ENCODE measurements at places on chromosomes 6 and 20.

DNA sequence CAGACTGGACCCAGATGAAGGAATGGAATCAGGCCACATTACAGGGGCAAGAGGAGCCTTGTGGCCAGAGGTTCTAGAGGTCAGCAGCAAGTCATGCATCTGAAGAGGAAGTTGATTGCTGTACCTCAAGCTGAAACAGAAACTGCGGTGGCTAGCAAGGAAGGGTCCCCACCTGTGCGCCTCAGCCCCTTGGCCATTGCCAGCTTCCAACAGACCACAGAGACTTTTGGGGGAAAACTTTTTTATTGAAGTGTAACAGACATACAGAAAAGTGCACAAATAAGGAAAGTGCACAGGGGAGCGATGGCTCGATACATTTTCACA lies 26.8 kb upstream of the SLC9A8 start:
- DNase-seq, result peak; percentile 58

- DNase-seq, result peak; percentile 43
Observed at GRCh38 chr6:45473121-45473993, 95.6 kb upstream of the SUPT3H start.

GRCh38 chr6:81727876-81728517 lies 24.5 kb downstream of the TENT5A start:
- no peak for DNase-seq

GRCh38 chr6:79671600-79672266 lies 40.6 kb downstream of the SH3BGRL2 start:
- no peak for DNase-seq

DNA sequence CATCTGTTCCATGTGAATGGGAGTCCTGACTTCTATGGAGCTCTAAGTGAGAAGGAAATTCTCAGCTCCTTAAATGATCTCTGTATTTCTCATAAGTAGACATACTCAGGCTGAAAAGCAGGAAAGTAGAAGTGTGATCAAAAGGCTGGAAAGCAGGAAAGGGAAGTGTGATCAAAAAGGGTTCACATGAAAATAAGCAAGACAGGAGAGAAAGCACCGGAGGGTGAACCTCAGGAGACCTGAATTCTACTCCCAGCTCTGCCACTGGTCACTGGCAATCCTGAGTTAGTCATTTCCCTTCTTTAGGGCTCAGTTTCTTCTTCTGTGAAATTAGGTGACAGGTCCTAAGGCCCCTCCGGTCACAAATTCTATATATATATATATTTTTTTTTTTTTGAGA lies 55.5 kb upstream of the TRERF1 start:
- peak; percentile 16 for DNase-seq

DNA sequence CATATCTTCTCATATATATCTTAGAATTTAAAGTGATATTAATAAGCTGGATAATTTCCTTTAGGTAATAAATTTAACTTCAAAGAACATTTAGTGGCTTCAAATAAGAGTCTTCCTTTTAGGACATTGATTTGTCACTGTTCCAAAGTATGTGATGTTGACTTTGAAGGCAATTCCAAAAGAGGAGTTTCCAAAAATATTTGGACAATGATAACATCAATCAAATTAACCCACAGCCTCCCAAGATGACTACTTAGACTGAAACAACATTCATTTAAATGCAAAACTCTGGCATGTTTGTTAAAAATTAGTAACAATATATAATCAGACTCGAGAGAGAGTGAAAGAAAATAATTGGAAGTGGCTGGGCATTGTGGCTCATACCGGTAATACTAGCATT lies 211.1 kb downstream of the OGFRL1 start:
- no peak for DNase-seq

- DNase-seq, result peak; percentile 99
Observed at GRCh38 chr20:46011631-46012482, 3.1 kb downstream of the MMP9 start.

- no peak for DNase-seq
Observed at GRCh38 chr6:34021554-34022190, 124.2 kb downstream of the GRM4 start.

DNA sequence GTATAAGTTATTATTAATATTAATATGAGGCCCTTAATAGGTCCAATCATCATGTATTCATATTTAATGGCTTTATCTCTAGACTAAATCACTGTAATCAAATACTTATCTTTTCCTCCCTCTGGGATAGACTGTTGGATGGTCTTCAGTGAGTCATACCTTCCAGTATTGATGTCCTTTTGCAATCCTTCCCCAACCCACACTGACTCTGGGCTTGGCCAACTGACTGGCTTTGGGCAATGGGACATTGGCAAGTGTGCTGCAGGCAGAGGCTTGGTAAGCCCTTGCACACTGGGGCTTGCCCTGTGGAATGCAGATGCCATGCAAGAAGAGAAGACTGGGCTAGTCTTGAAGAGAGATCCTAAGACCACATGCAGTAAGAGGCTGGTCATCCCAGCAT lies 136.6 kb downstream of the CCDC170 start:
- no peak for DNase-seq

- peak; percentile 59 for DNase-seq
Observed at GRCh38 chr6:158158123-158158522, 9.9 kb downstream of the SERAC1 start.

DNA sequence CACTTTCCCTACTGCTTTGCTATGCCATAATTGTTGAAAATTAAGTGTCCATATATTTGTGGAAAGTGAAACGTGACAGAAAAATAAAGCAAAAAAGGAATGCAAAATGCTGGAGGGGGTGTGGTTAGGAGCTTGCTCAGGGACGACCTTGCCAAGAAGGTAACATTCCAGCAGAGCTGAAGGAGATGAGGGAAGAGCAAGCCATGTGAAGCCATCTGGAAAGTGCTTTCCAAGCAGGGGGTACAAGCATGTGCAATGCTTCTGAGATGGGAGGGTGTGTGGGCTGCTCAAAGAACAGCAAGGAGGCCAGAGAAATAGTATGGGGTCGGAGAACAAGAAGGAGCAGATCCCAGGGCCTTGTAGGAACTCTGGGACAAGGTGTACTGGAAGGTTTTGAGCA lies 161.7 kb downstream of the ISM1 start:
- no peak for DNase-seq

GRCh38 chr6:80956898-80957297 lies 795.6 kb downstream of the TENT5A start:
- DNase-seq, result no peak

- no peak for DNase-seq
Observed at GRCh38 chr6:85516168-85516567, 66.3 kb downstream of the NT5E start.

- DNase-seq, result no peak
Observed at GRCh38 chr6:72218125-72218524, 331.8 kb downstream of the RIMS1 start.

DNA sequence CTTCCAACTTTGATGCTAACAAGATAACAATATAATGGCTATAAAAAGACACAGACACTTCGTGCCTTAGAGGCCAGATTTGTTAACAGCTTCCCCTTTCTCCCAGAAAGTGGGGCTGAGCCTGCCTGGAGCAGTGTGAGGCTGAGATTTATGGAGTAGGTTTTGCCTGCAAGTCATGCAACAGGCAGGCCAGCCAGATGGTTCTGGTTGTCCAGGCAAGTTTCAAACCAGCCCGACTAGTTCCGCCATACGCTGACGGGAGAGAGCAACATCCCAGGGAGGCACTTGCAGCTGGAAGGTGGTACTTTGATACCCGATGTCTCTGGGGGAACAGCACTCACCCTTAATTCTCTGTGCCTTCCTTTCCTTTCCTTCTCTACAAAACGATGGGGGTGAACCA lies 81.3 kb upstream of the NAA20 start:
- DNase-seq, result peak; percentile 57

DNA sequence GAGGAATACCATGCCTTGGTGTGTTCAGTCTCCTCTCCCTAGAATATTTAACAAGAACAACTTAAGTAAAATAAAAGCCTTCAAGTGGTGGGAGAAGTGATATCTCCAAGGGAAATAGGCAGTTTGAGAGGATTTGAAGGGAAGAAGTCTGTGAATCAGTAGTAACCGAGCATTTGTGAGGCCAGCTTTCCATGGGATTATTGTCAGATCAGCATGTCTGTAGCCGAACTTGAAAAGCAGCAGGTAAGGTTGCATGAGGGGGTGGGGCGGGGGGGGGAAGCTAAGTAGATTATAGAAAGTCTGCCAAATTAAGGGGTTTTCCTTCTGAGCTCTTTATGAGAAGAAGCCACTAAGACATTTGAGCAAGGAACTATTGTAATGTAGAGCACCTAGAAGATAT lies 92.6 kb downstream of the GRIK2 start:
- no peak for DNase-seq

DNA sequence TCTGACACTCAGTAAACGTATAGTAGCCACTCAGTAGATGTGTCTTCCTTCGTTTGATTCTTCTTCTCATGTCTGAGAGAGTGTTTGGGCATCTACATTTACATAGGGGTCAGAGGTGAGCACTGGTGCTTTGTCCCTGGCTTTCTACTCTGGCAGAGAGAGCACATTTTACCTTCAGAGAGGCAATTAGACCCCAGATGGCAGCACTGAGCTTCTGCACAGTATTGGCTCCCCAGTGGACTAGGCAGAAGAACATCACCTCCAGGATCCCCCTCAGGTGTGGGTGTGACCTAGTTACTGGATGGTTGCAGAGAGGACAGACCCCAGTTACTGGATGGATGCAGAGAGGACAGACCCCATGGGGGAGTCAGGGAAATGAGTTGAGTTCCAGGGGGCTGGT lies 327.2 kb downstream of the DHX35 start:
- DNase-seq, result peak; percentile 3

DNA sequence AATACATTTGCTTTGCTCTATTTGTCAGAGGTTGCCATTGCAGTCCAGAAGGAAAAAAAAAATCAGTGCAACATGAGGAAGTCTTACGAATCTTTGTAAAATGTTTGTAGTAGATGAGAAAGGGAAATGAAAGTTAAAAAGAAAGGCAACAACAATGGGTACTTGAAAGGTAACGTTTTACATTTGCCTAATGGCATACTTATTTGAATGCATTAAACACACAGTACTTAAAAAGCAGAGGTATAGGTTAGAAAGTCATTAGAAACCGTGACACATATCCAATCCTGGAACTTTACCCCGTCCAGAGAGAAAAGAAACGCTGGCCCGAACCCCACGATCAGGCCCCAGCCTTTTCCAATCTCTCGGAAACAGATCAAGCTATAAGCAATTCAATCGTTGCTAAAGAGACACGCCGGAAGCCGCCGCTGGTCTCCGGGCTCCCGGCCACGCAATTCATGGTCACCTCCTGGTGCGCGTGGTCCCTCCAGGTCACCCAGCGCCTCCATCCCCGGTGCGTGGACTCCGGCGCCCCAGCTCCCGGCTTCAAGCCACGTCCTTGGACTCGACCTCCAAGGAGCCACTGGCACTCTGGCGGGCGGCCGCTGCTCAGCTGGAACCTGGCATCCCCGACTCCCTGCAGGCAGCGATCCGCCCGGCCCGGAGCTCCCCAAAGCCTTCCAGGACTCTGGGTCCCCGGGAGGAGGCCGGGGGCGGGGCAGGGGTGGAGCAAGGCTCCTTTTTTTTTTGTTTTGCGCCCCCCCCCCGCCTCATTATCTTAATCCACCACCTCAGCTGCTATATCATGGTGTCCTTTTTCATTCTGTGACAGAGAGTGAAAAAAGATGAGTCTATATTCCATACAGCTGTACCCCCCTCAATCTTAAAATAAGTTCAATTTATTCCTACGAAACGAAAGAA lies at the start of gene SLC18B1:
Gene SLC18B1, minus strand, starts transcription at position 687 of the 918 bp plus-strand sequence. Its CDS starts 181 bp downstream, at position 506.
- DNase-seq, result peak; percentile 51

- no peak for DNase-seq
Observed at GRCh38 chr6:159908979-159909378, 18.2 kb downstream of the MAS1 start.

DNA sequence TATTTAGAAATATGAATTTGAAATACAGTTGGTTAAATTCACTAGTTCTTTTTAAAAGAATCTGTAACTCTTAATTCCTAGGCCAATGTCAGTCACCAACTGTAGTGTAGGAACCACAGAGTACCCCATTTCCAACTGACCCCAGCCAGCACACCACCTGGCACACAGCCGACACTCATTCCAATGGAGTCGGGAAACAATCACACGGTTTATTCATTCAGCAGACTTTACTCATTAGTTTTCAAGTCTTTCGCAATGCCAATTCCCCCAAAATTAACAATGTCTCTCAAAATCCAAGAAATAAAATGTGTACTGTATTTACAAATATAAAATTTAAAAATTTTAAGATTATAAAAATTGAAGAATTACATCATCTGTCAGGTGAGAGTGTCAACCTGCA lies 13.5 kb downstream of the ARG1 start:
- no peak for DNase-seq

- DNase-seq, result no peak
Observed at GRCh38 chr6:10098756-10099528, 315.9 kb downstream of the TFAP2A start.

- DNase-seq, result no peak
Observed at GRCh38 chr20:34922654-34923381, 32.8 kb downstream of the GSS start.

GRCh38 chr6:82419859-82420258 lies 56.2 kb downstream of the TPBG start:
- no peak for DNase-seq

DNA sequence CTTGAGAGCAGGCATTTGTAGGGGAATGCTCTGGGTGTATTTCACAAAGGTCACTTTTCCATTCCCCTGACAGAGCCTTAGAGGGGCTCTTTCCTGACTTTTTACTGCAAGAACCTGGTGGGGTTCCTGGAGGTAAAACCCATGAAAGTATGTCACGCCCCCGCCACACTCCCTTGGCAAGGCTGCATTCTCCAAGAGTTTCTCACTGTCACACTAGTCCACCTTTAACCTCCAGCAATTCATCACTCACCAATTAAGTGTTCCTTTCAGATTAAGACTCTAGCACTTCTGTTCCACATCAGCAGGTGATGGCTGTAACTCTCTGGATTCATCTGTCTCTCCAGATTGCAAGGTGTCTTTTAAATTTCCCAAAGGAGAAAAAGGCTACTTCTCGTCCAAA lies 32.7 kb upstream of the NKX2-4 start:
- no peak for DNase-seq

GRCh38 chr6:44471271-44471981 lies 83.9 kb downstream of the CDC5L start:
- DNase-seq, result no peak

DNA sequence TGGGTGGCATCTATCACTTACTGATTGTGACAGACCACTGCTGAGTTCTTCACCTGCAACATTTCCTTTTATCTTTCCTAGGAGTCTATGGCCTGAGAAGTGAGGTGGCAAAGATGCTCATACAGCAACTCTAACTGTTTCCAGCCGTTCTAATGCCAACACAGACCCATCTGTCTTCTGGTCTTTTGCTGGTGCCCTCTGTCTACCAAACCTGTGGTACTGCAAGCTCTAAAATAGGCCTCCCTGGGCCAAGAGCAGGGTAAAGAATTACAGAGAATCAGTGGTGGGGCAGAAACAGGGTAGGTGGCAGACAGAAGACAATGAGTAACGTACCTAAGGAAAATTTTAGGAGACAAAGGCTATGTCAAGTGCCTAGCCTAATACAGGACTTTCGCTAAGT lies 611.0 kb upstream of the FLRT3 start:
- DNase-seq, result no peak

DNA sequence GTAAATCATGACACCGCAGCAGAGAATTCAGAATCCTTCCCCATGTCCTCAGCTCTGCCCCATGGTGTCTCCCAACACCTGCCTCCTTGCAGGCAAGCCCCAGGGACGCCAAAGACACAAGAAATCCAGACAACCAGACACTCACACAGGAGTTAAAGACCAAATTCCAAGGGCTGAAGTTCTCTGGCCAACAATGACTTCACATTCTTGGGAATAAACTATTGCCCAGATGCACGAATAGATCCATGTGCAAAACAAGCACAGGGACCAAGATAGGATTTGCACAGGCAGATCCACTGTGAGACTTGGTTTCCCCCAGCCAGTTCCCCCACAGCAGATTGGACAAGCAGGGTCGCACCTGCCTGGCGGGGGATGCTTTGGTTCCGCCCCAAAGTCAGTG lies 246.7 kb downstream of the SOD2 start:
- DNase-seq, result no peak

GRCh38 chr6:105591053-105591452 lies 188.2 kb upstream of the PREP start:
- DNase-seq, result peak; percentile 84
